ENCODE measurements at places on chromosomes 6 and 20. TPM values are rescaled to one million over a fixed set of nuclear protein-coding genes. Genes with fewer than 3 reads are reported as not detected.

The FHL5 gene
- not detected for total RNA-seq

The HLA-DMB gene
- total RNA-seq: 0.50 TPM

The BPIFB1 gene
- total RNA-seq: not detected

The CAGE1 gene
- 0.17 TPM for total RNA-seq

The NHLRC1 gene
- 5.6 TPM for total RNA-seq

The ZNF311 gene
- 1.8 TPM for total RNA-seq

The TMEM74B gene
- not detected for total RNA-seq
